ENCODE measurements at places on chromosomes 3 and 15.

DNA sequence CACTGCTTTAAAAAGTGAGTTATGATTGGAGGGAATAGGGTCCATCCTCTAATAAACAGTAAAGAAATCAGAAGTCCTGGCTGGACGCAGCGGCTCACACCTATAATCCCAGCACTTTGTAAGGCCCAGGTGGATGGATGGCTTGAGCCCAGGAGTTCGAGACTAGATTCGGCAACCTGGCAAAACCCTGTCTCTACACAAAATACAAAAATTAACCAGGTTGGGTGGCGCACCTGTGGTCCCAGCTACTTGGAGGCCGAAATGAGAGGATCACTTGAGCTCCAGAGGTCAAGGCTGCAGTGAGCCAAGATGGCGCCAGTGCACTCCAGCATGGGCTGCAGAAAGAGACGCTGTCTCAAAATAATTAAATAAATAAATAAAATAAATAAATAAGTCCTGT, 171.2 kb downstream of the POTEB3 start:
- no peak for DNase-seq

- DNase-seq = peak; percentile 50
Observed at GRCh38 chr3:177196456-177197040, 734 bp downstream of the TBL1XR1 start.

- no peak for DNase-seq
Observed at GRCh38 chr3:48157950-48158376, 30.3 kb downstream of the CDC25A start.

DNA sequence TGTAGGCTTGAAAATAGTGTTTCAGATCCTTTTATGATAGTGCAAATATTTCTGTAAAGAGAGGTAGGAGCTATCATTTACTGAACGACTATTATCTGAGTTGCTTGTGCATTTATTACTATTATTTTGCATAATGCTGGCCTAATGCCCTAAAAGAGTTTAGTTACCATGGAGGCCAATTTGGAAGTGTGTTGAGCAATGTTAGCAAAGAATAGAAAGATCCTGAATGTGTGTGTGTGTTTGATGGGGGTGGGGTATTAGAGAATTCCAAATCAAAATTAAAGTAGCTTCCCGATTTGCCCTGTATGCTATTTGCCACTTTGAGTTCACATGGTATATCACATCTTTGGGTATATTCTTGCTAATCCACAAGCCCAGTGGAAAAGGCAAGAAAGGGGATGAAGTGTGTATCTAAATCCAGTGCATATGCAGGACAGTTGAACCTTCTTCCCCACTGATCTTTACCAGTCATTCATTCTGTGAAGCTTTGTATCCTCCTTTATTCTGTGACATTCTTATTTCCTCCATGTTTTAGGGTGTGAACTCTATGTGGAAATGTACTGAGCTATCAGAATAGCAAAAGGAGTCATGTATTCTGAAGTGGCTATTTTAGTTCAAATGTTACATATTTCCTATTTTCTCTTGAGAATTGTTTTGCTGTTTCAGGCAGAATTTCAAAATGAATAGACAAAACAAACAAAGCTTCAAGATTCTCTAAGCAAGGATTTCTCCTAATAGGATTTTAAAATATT, 45.7 kb upstream of the PLSCR5 start:
- DNase-seq = no peak

DNA sequence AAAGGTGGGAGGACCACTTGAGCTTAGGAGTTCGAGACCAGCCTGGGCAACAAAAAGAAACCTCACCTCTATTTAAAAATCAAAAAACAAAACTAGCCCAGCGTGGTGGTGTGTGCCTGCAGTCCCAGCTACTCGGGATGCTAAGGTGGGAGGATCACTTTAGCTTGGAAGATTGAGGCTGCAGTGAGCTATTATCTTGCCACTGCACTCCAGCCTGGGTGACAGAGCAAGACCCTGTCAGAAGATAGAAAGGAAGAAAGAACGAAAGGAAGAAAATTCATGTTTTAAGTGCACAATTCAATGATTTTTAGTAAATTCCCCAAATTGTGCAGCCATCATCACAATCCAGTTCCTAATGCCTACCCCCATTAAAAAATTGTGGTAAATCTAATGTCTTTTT, 7.8 kb downstream of the FSD2 start:
- no peak for DNase-seq

DNA sequence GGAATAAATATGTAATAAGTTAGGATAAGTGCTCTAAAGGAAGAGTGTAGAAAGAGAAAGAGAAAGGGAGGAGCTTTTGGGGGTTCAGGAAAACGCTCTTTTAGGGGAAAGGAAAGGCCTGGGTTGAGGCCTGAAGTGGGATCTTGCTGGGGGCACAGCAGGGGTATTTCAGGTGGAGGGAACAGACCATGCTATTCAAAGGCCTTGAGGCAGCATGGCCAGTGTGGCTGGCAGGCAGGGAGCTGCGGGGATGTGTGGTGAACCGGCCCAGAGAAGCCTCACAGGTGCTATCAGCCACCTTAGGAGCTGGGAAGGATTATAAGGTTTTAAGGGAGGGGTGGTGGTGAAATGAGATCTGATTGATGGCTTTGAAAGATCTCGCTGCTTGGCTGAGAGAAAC, 66.6 kb downstream of the LINGO1 start:
- DNase-seq = no peak

GRCh38 chr15:78090422-78091063, 1.8 kb upstream of the SH2D7 start:
- no peak for DNase-seq

- no peak for DNase-seq
Observed at GRCh38 chr3:27483117-27484014, 818 bp downstream of the SLC4A7 start.

- no peak for DNase-seq
Observed at GRCh38 chr3:97241417-97241816, 427.0 kb downstream of the EPHA6 start.

All from hypothalamus (tissue), 51 donors.